ENCODE measurements at places on chromosomes 2 and 18.

DNA sequence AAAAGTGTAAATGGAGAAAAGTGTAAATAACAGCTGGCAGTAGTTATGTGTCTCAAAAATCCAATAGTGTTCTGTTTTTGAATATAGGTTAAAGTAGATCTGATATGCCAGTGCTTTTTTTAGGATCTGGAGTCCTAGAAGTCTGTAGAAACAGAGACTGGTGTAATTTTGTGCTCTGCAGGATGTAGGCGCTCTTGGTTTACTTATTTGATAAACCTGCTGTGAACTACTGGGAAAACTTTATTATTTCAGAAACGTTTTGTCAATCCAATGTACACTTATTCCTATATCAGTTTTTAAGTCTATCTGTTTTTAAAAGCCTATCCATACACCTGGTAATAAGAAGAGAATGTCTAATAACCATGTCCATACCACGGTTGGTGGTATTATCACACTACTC lies 530.8 kb upstream of the ZNF804A start:
- DNase-seq, result no peak

- no peak for DNase-seq
These were observed 409.0 kb downstream of the LPIN1 start for GRCh38 chr2:12155303-12156051.

DNA sequence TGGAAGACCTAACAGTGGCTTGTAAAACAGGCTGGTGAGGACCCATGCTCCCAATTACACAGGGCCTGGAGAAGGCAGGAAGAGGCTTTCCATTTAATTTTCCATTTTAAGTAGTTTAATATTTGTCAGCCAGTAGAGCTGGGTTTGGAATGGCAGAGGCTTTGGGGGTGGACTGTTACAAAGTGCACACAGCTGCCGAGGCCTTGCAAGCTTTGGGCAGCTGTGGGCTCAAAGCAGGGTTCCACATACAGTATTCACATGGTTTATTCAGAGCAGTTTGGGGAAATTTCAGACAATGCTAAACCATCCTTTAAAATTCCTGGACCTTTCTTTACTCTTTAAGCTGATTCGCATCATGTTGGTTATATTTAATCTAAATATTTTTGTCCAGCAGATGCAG lies 132.6 kb downstream of the WDSUB1 start:
- no peak for DNase-seq

- no peak for DNase-seq
These were observed 46.6 kb upstream of the ZBTB7C start for GRCh38 chr18:48455555-48456478.

DNA sequence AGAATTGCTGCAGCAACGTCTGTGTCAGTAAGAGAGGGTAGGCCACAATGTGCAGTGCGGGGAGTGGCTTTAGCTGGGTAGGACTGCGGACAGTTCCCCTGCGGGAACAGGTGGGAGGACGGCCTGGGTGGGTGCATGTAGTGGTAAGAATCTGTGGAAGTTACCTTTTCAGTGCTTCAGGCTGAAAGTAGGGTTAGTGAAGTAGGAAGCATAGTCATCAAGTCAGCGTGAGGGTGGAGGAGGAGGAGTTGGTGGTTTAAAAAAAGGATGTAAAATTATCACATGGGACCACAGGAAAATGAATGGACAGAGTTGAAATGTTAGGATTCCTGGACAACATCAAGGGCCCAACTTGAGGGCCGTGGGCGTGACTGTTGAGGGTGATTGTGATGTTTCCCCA lies 13.2 kb downstream of the CEP192 start:
- DNase-seq, result no peak

DNA sequence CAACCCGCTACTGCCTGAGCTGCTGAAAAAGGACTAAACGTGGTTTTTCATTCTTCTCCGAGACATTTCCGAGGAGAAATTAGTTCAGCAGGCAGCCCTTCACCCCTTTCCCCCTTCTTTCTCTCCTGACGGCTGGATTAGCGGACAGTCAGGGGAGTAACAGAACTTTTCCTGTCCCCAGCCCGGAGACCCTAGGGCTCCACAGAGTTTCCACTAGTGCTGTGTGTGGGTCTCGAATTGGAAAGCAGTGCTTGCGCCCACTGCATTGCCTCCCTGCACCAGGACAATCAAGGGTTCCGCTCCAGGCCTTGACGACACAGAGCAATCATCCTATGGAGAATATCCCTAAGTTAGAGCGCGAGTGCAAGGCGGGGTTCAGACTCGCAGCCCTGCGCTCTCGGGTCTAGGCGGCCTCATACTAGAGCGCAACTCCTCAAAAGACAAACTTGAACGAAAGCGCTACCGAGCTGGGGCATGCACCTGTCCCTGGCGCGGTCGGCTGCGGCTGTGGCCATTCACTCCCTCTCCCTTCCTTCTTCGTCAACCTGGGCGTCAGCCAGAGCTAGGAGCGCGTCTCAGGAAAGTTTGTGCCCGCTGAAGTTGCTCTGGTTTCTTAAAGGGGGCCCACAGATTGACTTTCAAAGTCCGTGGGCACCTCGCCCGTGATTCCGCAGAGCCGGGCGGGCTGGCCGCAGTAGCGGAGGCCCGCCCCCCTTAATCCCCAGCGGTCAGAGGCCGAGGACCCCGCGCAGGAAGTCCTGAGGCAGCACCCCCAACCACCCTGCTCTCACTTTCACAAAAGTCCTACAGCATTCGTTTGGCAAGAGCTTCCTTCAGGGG lies 801 bp downstream of the OSR1 start:
- DNase-seq, result no peak

- DNase-seq, result no peak
These were observed 508.5 kb downstream of the PID1 start for GRCh38 chr2:228762565-228762964.

- DNase-seq, result no peak
These were observed 113.0 kb upstream of the CHRNA1 start for GRCh38 chr2:174877301-174877700.

DNA sequence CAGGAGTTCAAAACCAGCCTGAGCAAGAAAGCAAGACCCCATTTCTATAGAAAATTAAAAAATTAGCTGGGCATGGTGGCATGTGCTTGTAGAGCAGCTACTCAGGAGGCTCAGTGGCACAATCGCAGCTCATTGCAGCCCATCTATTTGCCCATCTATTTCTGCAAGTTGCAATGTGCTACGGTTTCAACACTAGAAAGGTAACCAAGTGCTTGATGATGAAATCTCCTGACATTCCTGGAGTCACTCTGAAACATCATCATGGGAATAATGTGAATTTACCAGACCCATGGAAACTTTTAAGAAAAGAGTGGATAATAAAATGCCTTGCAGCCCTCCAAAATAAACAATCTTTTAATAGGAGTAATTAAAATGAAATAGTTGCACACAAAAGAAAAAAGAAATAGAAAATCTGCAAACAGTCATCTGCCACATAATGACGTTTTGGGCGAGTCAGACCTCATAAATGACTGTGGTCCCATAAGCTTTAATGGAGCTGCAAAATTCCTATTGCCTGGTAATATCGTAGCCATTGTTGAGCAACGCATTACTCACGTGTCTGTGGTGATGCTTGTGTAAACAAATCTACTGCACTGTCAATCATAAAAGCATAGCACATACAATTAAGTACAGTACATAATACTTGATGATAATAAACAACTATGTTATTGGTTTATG lies 46.6 kb upstream of the AMMECR1L start:
- no peak for DNase-seq

DNA sequence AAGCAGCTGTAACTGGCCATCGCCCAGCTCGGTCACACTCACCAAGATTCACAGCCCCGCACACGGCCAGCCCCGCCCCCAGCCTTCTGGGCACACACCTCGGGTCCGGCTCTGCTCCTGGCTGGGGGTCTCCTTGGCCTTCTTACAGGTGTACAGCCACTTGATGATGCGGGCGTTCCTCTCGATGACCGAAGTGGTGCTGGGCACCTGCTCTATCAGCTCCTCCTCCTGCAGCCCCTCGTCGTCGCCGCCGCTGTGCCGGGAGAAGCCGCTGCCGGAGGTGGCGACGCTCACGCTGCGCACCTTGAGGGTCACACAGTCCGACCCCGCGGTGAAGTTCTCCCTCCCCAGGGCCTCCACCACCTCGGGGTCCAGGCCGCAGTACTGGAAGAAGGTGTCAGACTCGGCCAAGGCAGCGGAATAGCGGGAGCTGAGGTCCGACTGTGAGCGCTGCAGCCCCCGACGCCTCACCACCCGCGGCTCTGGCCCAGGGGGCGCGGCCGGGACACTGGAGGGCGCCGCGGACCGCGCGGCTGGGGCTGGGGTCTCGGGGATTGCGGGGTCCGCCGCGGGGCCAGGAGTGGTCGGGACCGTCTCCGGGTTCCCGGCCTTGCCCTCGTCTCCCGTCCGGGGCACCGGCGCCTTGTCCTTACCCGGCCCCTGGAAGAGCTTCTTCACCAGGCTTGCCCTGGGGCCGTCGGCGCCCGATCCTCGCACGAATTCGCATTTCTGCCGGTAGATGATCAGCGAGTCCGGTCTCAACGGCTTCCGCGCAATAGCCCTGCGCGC lies 769 bp downstream of the FAM110C start:
- no peak for DNase-seq

- no peak for DNase-seq
These were observed 1038.7 kb upstream of the NRXN1 start for GRCh38 chr2:52070665-52071064.

DNA sequence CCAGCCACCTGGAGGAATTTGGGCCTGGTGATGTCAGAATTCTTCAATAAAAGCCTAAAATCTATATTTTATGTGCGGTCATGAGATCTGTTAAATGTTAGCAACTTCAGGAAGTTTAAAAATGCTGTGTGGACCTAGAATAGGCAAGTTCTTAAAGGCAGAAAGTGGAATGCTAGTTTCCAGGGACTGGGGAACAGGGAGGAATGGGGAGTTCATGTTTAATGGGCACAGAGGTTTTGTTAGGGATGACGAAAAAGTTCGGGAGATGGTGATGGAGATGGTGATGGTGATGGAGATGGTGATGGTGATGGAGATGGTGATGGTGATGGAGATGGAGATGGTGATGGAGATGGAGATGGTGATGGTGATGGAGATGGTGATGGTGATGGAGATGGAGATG lies 9.2 kb downstream of the TYMS start:
- DNase-seq, result no peak

- no peak for DNase-seq
These were observed 138.0 kb downstream of the CTIF start for GRCh38 chr18:48676756-48677368.

Measured in CMK (cell line).